ENCODE measurements at places on chromosomes 11 and 22. TPM values are rescaled to one million over a fixed set of nuclear protein-coding genes. Genes with fewer than 3 reads are reported as not detected.

- ATAC-seq: no peak
Observed at GRCh38 chr11:1546077-1546535, 26.0 kb downstream of the DUSP8 start.

Gene OR4S2
- not detected for total RNA-seq

DNA sequence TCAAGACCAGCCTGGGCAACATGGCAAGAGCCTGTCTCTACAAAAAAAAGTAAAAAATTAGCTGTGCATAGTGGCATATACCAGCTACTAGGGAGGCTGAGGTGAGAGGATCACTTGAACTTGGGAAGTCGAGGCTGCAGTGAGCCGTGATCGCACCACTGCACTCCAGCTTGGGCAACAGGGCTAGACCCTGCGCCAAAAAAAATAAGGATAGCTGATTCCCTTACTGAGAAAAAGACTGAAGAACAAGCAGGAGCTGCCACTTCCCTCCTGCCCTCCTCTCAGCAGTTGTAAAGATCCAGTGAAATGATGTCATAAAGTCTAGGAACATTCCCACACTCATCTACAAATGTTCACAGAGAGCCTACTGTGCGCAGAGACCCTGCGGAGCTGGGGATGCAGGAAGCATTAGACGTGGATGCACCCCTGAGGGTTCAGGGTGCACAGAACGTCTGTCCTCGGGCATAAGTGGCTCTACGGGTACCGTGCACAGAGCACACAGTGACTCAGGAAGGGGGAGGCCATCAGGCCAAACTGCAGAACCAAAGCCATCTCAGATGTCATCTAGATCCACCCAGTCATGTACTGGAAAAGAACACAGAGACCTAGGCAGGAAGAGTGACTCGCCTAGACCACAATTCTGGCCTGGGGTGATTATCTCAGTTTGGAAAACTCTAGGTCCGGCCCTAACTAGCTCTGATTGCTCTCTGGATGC, 11.7 kb downstream of the SEC14L2 start:
- no peak for ATAC-seq

- no peak for ATAC-seq
Observed at GRCh38 chr22:47994601-47995263, 1232.3 kb downstream of the TBC1D22A start.

DNA sequence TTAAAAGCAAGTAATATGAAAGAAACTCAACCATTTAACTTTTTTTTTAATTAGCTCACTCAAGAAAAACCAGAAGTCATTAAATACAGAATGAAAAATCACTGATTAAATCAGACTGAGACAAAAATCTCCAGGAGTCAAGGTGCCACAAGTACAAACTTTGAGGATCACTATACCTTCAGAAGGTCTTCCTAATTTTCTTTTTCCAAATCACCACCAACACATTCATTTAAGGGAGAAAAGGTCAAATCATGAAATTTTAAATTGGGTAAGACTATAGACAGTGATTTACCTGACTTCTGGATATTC, 32.3 kb downstream of the PITPNB start:
- no peak for ATAC-seq

DNA sequence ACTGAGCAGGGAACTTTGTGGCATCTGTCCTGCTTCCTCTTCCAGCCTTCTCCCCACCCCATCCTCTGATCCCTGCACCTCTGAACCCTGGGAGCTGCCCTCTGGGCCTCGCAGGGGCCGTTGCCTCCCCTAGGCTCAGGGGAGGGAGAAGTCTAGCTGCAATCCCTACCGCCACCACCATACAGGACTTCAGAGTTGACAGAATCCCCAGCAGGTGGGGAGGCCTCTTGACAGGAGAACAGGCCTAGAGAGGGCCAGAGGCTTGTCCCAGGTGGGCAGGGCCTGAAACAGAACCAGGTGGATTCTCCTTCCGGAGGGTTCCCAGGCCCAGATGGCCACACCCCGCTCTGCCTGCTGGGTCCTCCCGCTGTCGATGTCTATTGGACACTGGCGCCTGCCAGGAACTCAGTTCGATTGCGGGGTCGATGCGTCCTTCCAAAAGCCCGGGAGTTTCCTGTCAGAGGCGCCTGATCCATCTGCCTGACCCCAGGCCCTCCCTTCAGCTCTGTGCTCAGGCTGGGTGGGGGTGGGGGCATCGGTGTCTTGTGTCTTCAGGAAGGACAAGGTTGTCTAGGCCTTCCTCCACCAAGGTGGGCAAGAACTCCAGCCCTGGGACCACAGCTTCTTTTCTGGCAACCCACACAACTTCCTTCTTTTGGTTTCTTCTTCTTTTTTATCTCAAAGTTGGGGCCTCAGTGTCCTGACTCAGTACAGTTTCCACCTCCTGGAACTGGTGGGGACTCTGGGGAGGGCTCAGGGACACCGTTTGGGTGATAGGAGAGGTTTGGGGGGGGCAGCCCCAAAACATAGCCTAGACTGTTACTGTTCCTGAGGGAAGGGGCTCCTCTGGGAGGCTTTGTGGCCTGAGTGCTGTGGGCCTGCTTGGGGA, 6.4 kb downstream of the STARD10 start:
- ATAC-seq: no peak

DNA sequence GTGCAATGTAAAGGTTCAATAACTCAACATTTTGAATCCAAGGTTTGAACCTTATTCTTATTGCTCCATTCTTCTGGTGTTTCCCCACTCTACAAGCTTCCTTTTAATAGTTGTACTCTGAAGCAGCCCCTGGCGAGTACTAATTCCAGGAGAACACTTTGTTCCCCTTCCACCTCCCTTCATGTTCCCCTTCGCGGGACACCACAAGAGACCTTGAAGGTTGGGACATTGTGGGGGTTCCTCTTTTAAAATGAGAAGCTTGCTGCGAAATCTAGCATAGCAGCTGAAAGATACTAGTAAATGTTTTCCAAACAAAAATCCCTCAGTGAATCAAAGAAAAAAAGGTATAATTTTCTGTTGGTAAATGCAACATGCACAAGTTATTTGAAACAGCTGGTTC, 626.3 kb upstream of the LRRC4C start:
- no peak for ATAC-seq

Gene LMO2
- total RNA-seq: 81.7 TPM
